Stimulated activated CD4-positive, alpha-beta T cell treated with anti-CD3 and anti-CD28 coated beads, TNF-alpha, amount 100 ng/mL, for 1 hour (primary cell): ENCODE measurements at places on chromosomes 16 and 17.

DNA sequence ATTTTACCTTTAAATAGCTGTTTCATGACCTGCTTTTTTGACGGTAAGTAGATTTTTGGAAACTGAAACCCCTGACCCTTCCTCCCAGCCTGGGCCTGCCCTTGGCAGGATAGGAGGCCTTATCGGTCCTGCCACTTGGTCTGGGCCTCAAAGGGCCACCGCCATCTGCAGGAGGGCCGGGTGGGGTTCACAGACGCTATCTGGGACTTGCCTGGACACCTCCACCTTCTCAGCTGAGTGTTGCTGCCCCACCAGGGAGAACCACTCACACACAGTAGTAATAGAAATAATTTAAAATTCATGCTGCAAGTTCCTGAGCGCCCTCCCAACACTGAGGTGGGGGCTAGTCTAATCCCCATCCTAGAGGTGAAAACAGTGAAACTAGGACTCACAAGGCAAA is 4.6 kb upstream of the NPRL3 start:
- DNase-seq: no peak

- DNase-seq: no peak
These were observed 2.6 kb downstream of the TMEM220 start for GRCh38 chr17:10727192-10727591.

DNA sequence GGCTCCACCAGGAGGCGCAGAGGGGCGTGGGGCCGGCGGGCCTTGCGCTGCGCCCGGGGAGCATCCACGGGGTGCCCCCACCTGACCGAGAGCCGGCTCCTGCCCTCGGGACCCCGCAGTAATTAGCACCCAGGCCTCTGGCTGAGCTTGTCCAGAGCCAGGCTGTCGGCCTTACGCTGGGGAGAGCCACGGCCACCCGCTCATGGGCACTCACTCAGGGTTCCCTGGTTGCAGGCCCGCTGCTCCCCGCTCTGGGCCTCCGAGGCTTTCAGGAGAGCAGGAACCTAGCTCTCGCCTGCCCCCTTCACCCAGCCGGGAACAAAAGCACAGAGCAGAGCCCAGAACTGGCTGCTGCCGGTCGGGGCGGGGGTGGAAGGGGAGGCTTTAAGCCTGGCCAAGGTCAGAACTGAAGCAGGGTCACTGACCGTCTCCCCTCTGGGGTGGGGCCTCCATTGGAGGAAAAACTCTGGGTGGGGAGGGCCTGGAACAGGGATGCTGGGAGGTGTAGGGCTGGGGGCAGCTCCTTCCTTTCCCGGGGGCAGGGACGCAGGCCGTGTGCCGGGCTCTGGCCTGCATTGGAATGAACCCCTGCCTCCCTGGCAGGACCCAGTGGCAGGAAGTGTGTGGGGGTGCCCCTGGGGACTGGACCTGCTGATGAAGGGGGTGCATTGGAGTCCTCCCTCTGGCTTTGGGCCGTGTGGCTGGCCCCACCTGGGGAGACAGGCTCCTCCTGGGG is 12.3 kb downstream of the GLIS2 start:
- peak; percentile 15 for DNase-seq

- DNase-seq: no peak
These were observed 240.3 kb upstream of the DYNLRB2 start for GRCh38 chr16:80300456-80300855.

DNA sequence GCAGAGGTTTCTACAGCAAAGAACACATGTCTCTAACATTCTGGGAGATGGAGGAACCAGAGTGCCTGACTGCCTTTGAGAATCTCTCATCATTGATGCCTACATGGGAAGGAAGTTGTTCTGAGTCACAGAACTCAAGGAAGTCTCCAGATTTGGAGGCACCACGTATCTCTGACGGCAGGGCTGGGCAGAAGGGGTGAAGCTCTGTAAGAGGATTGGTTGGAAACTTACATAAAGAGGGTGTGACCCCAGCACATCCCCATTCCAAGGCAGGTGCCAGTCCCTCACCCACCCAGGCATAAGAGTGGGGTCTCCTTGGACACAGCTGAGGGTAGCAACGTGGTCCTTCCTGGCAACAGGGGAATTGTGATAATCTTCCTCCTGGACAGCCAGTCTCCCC is 17.4 kb downstream of the TNFRSF13B start:
- no peak for DNase-seq

DNA sequence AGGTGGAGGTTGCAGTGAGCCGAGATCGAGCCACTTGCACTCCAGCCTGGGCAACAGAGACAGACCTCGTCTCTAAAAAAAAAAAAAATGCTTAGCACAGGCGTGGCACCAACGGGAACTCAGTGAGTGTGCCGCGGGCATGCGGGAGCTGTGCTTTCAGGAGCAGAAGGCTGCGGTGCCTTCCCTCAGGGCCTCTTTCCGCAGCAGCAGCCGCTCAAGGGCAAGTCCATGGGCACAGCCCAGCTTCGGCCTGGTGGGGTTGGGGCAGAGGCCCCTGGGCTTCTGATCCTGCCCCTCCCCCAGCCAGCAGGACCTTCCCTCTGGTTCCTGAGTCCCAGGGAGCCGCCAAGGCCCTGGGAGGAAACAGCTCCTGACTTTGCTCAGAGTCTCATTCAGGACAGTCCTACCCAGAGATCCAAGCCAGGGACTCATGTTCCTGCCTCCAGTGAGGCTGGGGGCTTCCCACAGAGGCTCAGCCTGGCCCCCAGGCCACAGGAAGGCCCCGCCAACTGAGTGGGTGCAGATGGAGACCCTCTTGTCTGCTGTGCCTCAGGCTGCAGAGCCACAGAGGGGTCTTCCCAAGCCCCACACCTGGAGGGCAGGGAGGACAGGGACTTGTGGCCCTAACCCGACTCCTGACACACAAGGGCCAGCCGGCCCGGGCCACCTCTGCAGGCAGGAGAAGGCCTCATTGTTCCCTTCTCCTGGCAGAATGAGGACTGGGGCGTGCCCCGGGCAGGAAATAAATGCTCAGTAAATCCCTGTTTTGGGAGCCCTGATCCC is 3.3 kb upstream of the ZG16B start:
- DNase-seq: no peak
